ENCODE measurements at places on chromosomes 16 and 17.

- no peak for DNase-seq
Observed at GRCh38 chr17:14672830-14673229, 371.9 kb downstream of the HS3ST3B1 start.

DNA sequence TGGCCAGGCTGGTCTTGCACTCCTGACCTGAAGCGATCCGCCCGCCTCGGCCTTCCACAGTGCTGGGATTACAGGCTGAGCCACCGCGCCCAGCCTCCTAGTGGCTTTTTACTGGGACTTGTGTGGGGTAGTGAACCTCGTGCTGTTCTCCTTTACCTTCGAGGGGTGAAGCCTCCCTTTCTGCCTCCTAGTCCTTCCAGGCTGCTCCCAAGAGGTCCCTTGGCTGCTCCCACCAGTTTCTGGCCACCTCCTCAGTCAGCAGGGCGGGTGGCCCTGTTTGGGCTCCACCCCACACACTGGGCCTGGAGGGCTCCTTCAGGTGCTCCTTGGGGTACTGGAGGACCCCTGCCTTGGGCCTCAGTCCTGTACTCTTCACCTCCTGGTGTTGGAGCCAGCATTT, 70.9 kb upstream of the ZNF750 start:
- no peak for DNase-seq

DNA sequence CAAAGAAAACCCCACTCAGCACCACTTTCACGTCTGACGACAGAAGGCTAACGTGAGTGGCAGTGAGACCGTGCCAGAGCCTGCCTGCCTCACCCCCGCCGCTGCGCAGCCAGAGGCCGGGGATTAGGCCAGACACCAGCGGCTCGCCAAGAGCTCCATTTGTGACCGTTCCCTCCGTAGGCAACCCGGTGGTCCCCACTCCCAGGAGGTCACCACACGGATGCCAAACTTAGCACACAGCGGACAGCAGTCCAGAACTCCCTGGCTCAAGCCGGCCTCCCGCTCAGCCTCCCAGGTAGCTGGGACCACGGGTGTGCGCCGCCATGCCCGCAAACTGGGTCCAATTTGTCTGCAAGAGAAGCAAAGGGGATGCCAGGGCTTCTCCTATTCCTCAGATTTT, 104.6 kb downstream of the ANKRD11 start:
- DNase-seq = no peak

DNA sequence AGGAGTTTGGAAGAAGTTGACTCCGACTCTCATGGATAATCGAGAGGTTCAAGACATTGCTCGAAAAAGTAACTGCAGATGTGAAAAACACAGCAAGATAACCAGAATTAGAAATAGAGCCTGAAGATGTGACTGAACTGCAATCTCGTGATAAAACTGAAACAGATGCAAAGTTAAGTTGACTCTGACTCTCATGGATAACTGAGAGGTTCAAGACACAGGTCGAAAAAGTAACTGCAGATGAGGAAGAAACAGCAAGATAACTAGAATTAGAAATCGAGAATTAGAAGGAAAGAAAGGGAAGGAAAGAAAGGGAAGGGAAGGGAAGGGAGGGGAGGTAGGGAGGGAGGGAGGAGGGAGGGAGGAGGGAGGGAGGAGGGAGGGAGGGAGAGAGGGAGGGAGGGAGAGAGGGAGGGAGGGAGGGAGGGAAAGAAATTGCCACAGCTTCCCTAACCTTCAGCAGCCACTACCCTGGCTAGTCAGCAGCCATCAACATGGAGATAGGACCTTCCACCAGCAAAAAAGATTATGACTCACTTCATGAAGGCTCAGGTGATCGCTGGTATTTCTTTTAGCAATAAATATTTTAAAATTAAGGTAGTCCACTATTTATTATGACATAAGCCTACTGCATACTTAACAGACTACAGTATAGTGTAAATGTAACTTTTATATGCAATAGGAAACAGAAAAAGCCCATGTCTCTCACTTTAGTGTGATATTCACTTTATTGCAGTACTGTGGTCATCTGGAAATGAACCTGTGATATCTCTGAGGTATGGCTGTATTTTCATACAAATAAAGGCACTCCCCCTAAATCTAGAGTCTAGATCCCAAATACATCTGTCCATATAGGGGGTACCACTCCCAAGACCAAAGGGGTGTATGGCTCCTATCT, 68.3 kb downstream of the KANSL1 start:
- DNase-seq = no peak

- DNase-seq = no peak
Observed at GRCh38 chr17:77341069-77341541, 200.3 kb downstream of the SEC14L1 start.

- no peak for DNase-seq
Observed at GRCh38 chr17:6796017-6796886, 20.2 kb downstream of the FBXO39 start.

DNA sequence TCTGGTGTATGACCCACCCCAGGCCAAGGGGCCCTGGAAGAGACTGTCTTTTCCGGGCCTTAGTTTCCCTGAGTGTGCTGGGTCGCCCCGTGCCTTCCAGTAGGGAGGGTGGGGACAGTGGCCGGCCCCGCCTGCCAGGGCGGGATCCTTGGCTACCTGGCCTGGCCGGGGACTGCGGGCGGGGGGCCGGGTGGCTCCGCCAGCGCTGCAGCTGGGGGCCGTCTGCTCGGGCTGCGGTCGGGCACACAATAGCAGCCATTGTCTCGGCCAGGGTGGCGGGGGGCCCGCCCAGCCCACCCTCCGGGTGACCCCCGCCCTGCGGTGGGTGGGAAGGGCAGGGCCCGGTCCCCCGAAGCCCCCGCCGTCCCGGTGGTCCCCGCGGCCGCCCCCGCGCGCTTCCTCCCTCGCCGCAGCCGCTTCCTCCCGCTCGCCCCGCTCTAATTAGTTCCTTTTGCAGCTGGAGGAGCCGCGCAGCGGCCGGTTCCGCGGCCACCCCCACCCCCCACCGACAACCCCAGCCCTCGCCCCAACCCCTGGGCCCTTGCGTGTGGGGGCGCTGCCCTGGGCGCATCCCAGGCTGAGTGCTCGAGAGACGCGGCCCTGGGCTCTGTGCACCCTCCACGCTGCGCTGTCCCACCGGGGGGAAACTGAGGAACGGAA, 11.6 kb downstream of the GLIS2 start:
- DNase-seq = no peak

- peak; percentile 25 for DNase-seq
Observed at GRCh38 chr16:57600048-57600835, 28.2 kb upstream of the ADGRG1 start.

DNA sequence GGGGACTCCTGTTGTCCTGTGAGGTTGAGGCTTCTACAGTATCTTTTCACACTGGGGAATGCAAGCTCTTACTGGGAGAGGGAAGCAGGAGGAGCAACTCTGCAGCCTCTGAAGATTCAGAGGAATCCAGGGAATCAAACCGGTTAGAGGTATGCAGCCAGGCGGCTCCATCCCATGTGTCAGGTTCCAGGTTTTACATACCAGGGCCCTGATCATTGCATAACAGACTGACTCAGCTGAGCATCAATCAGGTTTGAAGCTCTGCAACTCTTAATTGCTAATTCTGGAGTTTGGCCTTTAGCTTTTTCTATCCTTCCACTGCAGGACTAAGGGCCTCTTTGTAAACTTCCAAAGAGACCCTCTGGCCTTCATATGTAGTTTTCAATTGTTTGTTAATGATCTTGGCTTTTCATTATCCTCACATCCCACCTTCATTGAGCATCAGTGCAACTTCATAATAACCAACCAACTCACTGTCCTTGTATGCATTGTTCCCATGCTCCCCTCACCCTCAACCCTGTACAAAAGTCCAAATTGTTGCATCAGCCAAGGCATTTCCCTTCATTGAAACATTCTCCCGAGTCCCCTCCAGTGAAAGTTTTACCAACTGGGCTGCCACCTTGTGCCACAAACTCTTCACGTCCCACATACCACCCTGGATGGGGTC, 59.7 kb upstream of the DHX40 start:
- no peak for DNase-seq

GRCh38 chr17:49926886-49927285, 42.1 kb upstream of the DLX4 start:
- DNase-seq = no peak

GRCh38 chr17:48630925-48631692, 5.0 kb upstream of the HOXB9 start:
- no peak for DNase-seq

- no peak for DNase-seq
Observed at GRCh38 chr17:17548044-17548443, 43.5 kb downstream of the PEMT start.

DNA sequence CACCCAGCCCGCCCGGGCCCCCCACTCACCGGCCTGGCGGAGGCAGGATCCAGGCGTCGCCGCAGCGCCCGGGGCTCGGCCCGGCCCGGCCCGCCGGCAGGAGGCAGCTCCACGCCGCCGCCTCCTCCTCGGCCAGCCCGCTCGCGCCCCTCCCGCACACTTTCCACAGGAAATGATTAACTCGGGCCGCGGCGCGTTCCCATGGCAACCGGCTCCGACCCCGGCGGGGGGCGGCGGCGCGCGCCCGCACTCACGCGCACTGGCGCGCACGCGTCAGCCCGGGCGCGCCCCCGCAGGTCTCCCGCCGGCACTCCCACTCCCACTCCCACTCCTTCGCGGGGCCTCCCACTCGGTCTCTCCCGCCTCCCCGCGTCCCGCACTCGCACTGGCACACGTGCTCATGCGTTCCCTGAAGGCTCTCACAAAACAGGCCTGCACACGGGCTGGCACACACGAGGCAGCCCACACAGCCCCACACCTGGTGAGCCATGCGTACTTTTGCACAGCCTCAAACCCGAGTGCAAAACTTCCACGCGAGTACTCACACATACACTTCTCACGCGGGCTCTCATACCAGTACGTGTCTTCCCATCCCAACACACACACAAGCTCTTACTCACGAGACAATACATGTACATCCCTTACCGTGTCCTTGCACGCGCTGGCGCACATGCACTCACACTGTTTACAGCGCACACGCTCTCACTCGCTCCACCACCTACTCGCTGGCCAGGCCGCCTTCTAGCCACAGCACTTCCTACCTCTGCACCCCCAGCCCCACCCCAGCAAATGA, at the start of gene KIFC3:
Gene KIFC3, minus strand, starts transcription at position 151 of the 793 bp plus-strand sequence. CDS start 4,248 bp downstream, outside the sequence.
- DNase-seq = peak; percentile 47

DNA sequence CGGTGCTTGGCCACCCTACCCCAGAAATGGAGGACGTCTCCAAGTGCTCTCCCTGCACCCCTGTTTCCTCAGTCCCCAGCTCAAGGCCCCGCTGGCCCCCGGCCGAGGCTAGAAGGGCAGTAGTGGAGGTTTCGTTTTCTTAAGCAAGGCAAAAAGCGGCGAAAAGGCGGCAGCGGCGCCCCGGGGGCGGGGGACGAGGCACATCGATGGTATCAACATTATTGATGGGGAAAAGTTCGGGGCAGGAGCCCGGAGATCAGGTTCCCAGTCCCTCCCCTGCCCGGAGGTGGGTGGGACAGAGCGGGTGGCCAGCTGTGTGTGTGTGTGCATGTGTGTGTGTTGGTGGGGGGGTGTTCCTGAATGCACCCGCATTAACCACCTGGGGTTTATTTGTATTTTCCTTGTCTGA, 4.1 kb upstream of the SALL1 start:
- no peak for DNase-seq

GRCh38 chr17:60256174-60256573, 106.4 kb downstream of the CA4 start:
- DNase-seq = no peak

GRCh38 chr16:66509576-66509975, 40.3 kb downstream of the TK2 start:
- no peak for DNase-seq

DNA sequence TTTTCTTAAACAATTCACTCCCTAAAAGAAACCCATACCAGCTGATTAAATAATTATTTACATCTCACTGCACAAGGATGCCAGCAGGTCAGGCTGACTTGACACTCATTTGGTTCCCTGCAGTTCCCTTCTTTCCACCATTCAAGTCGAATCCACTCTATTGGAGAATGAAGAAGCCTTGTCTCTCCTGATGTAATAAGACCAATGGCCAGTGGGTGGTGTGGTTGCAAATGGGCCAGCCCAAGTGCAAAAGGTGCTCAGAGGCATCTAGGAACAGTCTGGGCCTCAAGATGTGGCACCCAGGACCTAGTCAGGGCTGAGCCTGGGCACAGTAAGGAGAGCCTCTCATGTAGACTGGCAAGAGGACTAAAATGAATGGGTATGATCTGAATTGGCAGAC, 9.3 kb downstream of the C16orf78 start:
- no peak for DNase-seq

DNA sequence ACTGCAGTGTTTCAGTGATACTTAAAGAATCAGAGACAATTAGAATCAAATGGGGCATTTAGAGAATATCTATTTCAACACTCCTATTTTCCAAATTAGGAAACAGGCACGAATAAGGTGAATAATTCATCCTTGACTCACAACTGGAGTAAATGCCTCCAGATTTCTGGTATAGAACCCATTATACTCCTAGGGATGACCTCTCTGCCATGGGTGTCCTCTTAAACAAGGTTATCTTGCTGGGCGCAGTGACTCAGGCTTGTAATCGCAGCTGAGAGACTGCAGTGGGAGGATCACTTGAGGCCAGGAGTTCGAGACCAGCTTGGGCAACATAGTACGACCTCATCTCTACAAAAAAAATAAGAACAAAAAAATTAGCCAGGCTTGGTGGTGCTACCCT, 139.8 kb upstream of the ELAC2 start:
- no peak for DNase-seq

DNA sequence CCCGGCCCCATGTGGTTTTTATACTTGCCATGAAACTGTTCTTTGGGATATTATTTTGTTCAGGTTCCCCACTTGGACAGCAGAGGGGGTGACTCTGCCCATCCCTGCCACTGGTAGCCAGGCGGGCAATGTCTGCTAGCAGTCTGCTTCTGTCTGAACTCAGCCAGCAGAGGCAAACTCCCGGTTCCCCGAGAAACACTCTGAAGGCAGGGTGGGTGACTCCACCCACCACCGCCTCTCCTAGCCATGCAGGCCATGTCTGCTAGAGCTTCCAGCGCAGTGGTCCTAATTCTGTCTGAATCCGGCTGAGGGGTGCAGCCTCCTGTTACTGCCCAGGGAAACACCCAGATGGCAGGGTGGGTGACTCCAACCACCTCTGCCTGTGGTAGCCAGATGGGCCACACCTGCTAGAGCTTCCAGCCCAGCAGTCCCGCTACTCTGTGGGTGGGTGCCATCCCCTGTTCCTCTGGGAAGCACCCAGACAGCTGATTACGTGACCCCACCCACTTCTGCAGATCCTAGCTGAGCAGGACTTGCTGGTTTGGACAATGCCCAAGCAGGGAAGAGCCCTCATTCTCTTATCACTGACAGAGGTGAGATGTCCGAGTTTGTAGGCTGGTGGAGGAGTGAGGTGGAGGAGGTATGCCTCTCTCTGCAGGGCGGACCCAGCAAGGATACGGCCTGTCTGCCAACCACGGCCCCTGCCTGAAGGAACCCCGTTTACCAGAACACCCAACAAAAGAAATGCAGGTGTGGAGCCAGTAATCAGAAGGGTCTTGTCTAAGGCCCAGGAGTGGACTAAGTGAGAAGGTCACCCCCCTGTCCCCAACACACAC, 22.4 kb downstream of the NLRP1 start:
- DNase-seq = no peak

All from stimulated activated CD4-positive, alpha-beta T cell treated with anti-CD3 and anti-CD28 coated beads, Interleukin-15, amount 100 ng/mL, for 1 hour (primary cell).